CD4-positive, alpha-beta T cell treated with Interferon gamma for 1 hour (primary cell): ENCODE measurements at places on chromosomes 2 and 18.

- DNase-seq: no peak
Observed at GRCh38 chr2:116809109-116809508, 1005.4 kb upstream of the DDX18 start.

GRCh38 chr2:190338453-190338852 is 4.9 kb upstream of the INPP1 start:
- no peak for DNase-seq

- DNase-seq: peak; percentile 92
Observed at GRCh38 chr2:156342254-156343095, 10.0 kb upstream of the NR4A2 start.

- no peak for DNase-seq
Observed at GRCh38 chr2:216426938-216427337, 14.7 kb downstream of the SMARCAL1 start.

GRCh38 chr2:107364361-107364950 is 462.2 kb upstream of the RGPD4 start:
- no peak for DNase-seq

DNA sequence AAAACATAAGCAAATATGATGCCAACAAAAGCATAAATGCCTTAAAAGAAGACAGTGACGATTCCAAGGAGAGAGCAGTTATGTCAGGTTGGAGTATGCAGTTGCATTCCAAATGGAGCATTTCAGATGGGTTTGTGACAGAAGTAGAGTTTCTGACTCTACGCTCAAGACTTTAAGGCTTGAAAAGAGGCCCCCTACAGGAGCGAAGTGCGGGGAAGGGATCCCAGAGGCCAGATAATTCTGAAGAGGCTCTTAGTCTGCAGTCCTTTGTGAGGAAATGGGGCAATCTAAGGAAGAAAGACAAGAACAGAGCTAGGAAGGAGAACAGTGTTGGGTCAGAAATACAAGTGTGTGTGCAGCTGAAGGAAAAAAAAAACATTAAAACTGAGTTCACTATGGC is 95.5 kb downstream of the ZNF521 start:
- no peak for DNase-seq

DNA sequence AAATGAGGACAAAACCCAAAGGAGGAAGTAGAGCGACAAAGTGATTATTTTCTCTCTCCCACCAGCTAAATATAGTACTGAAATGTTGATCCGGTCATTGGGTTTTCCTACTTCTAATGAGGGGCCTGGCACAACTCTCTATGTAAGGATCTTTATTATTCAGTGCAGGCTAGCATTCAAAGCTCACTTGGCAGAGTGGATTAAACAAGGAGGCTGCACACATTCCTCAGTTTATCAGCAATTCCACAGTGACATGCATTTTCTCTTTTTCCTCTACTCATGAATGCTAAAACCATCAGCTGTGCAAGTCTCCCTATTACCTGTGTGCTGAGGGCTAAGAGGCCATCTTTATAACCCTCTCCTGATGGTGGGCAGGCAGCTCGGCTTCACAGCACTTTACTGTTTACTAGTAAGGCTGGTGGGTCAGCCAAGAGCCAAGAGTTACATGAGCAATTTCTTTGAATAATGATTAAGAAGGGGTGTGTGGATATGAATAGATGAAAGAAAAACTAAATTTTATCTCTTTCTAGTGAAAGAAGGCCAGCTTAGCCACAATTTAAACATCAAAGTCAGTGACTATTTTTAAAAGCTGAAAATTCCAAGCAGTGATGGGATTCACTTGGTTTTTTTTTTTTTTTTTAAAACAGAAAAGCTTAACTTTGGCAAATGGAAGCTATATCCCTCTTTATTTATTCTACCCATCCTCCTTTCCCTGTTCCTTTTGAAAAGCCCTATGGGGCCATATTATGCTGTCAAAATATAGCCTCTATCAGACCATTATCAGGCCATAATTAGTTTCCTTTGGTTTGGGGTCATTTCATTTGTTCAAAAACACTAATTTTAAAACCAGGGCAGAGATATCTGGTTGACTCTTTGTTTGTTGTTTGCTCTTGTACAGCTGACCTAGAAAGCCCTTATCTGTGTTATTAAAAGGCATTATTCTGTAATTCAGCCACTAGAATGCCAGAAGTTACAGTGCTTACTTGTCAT is 111.0 kb downstream of the RBM43 start:
- no peak for DNase-seq

DNA sequence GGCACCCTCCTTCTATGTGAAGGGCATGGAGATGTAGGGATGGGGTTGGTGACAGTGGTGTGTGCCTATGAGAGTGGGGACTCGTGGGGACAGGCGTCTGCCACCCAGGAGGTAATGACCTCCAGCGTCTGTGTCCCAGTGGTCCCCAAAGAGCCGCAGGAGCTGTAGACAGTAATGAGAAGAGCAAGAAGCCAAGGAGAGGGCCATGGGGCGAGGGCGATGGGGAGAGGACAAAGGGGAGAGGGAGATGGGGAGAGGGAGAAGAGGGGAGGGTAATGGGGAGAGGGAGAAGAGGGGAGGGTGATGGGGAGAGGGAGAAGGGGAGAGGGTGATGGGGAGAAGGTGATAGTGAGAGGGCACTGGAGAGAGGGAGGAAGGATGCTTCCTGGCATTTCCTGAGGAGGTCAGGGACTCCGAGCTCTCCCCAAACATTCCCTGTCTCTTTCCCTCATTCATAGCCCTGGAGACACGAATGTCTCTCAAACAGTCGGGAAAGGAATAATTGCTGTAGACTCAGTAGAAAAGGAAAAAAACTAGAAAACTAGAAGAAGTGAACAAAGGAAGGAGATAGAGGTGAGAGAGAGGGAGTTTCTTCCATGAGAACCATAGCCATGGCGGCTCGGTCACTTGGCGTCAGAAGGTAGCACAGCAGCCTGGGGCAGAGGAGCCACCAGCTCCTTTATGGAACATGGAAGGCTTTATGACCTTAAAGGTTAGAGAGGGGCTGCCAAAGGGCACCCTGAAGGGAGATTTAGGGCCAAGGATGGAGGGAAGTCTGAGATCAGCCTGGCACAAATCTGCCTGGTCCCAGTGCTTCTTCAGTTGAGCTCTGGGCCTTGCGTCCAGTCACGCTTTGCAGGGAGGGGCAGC is 39.5 kb downstream of the PSD4 start:
- no peak for DNase-seq
